ENCODE measurements at places on chromosomes 7 and 10.
A peak's percentile ranks its signal among the peaks of the same experiment; 100 is the strongest.

DNA sequence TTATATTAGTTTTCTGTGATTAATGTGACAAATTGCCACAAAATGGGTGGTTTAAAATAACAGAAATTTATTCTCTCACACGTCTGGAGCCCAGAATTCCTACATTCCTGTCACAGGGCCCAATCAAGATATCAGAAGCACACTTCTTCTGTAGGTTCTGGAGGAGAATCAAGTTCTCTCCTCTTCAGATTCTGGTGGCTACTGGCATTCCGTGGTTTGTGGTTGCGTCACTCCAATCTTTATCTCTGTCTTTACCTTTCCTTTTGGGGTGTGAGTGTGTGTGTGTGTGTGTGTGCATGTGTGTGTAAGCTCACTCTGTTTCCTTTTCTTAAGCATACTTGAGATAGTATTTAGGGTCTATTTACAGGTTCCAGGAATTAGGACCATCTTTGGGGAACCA is 115.5 kb upstream of the DKK1 start:
- no peak for DNase-seq

DNA sequence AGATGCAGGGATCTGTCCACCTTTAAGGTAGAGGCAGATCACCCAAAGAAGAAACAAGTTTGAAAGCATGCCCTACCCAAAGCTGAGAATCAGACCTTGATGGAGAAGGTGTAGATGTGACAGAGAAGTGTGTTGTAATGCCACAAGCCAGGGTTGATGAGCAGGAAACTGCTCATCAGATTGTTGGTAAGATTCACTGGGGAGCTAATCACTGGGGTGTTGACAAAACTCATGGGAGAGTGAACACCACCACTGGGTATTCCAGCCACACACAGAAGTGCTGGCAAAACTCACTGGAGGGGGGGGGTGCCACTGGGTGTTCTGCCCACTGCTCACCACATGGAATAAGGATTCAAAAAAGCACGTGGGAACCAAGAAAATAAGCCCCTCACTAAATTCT is 95.2 kb downstream of the IQUB start:
- DNase-seq = no peak

GRCh38 chr10:53108317-53108934 is 335.8 kb upstream of the MBL2 start:
- DNase-seq = no peak

- no peak for DNase-seq
Observed at GRCh38 chr7:45416846-45417245, 157.3 kb upstream of the ADCY1 start.

GRCh38 chr7:3861386-3861785 is 560.3 kb downstream of the SDK1 start:
- no peak for DNase-seq

DNA sequence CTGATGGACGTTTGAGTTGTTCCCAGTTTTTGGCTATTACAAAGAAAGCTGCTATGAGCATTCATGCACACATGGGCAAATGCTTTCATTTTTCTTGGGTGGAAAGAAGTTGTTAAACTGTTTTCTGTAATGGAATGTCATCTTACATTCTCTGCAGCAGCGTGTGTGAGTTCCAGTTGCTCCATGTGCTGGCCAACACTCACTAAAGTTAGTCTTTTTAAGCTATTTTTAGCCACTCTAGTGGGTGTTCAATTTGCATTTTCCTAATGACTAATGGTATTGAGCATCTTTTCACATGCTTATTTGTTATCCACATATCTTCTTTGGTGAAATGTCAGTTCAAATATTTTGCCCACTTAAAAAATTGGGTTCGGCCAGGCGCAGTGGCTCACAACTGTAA is 82.8 kb upstream of the COL13A1 start:
- DNase-seq = no peak

DNA sequence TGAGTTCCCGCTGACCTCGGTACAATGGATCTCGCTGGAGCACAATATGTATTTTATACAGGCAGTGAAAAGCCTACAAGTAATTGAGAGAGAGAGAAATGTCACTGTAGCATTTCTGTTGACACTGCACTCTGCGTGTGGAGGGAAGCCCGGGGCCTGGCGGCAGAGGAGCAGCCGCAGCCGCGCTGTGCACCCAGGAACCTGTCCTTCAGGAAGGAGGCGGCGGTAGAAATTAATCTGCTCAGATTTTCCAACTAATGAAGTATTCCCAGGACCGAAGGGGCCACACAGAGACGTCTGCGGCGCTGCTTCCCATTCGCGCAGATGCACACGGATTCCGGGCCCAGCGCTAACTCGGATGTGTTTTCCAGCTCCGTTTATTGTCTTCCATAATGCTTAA is 170.1 kb downstream of the EBF3 start:
- DNase-seq = no peak

GRCh38 chr7:135514856-135515255 is 5.0 kb upstream of the CNOT4 start:
- no peak for DNase-seq

- DNase-seq = no peak
Observed at GRCh38 chr7:37129035-37129425, 319.6 kb downstream of the ELMO1 start.

DNA sequence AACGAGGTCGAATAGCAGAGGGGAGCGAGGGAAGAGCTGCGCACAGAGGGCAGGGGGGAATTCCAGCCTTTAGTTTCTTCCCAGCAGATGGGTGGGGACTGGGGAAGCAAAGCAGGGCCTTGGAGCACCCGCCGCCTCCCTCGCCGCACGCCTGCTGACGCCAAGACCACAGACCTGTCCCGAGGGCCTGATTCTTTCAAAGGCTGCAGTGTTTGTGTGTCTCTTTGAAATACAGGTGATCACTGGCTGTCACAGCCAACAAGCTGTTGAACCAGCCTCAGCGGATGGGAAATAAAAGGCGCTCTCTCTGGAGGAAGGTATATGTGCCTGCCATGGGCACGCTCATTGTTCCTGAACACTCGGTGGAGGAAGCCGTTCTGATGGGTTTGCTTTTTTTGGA is 119.3 kb downstream of the FAM53B start:
- DNase-seq = no peak

DNA sequence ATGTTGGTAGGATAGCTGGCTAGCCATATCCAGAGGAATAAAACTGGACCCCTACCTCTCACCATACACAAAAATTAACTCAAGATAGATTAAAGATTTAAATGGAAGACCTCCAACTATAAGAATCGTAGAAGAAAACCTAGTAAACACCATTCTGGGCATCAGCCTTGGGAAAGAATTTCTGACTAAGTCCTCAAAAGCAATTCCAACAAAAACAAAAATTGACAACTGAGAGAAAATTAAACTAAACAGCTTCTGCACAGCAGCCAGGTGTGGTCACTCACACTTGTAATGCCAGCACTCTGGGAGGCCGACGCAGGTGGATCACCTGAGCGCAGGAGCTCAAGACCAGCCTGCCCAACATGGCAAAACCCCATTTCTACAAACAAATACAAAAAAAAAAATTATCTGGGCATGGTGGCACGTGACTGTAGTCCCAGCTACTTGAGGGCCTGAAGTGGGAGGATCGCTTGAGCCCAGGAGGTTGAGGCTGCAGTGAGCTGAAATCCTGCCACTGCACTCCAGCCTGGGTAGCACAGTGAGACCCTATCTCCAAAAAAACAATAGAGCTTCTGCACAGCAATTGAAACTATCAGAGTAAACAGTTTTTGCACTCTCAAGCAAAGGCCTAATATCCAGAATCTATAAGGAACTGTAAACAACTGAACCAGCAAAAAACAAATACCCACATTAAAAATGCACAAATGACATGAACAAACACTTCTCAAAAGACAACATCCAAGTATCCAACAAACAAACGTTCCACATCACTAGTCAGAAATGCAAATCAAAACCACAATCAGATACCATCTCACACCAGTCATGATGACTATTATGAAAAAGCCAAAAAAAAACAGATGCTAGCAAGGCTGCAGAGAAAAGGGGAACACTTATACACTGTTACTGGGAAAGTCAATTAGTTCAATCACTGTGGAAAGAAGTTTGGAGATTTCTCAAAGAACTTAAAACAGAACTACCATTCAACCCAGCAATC is 4.8 kb downstream of the CRPPA start:
- no peak for DNase-seq

- DNase-seq = no peak
Observed at GRCh38 chr10:11723359-11723758, 18.8 kb upstream of the ECHDC3 start.

DNA sequence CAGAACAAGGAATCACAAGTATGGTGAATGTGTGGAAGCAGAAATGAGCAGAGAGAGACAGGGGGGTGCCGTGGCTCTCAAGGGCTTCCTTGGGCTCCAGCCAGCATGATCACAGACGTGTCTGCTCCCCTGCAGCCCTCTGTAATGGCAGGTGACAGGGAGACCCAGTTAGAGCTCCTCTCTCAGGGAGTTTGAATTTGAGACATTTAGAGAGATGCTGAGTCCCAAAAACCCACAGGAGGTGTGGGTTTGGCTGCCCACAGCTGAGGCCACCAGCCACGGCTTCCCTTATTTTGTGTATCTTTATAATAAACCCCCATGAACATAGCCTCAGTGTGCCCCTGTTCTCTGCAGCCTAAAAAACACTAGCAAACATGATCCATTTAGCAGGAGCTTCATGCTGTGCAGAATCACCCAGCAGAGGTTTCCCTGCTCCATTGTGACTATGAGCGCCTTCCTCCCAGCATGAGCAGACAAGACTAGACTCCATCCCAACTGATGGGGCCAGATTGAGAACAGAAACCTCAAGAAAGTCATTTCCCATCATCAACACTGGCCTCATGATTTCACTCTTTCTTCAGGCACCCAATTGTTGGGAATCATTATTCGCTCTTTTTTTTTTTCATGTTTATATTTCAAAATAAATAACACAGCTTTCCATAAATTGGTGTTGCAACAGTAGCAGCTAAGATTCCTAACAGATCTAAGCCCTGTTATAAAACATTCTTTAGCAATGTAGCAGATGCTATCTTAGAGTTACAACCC is 13.4 kb downstream of the NOD1 start:
- no peak for DNase-seq

DNA sequence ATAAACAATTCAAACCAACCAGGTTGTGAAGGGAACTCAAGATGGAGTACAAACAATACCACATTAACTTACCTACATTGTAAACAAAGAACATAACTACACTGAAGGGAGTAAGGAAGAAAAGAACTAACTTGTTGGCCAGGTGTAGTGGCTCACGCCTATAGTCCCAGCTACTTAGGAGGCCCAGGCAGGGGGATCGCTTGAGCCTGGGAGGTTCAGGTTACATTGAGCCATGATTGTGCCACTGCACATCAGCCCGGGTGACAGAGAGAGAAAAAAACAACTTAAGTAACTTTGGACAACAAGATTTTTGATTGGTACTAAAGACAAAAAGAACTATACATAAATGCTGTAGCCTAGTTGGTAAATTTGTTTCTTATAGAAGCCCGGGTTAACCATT is 68.8 kb downstream of the TRIL start:
- no peak for DNase-seq

DNA sequence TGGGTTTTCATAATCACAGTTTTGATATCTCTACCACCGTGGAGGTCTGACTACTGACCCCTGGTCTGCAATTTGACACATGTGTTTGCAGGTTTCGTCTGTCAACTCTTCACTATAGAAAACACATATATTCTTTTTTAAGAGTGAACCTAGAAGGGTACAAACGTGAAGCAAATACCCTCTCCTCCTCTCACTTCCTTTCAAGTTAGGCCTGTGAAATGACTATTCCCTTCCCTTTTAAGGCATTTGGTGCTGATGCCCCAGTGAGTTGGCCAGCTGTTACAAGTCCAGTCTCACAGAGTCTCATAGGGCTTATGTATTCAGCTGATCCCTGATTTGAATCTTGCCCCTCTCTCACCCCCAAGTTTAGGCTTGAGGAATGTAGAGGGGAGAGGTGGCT is 742.0 kb upstream of the IGFBP3 start:
- DNase-seq = no peak

- no peak for DNase-seq
Observed at GRCh38 chr7:149751043-149751775, 22.2 kb downstream of the ZNF467 start.

DNA sequence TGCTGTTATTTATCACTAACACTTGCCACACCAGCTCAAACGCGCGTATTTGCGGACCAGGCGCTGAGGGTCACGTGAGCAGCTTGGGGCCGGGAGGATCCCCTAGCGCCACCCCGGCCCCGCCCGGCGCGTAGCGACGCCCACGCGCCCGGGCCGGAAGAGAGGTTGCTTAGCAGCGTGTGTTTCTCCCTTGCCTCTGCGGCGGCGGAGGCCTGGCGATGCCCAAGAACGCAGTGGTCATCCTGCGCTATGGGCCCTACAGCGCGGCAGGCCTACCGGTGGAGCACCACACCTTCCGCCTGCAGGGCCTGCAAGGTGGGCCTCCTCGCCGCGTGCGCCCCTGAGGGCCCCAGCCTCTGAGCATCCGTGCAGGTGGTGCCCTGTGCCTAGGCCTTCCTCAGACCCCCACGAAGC is at the start of gene C10orf53:
TSS of gene C10orf53 (plus strand) at position 172 of the 414 bp plus-strand sequence. CDS start at position 219, 47 bp downstream.
- DNase-seq = no peak

DNA sequence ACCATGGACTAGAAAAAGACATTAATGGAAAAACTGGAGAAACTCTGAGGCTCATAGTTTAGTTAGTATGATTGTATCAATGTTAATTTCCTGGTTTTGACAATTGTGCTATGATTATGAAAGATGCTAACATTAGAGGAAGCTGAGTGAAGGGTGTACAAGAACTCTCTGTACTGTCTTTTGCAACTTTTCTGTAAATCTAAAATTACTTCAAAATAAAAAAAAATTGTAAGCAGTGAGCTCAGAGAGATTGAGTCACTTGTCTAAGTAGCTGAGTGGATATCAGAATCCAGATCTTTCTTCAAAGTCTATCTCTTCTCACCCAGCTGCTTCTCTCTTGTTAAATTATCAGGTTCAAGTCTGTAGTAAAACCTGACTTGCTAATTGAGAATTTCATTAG is 181.1 kb downstream of the PLCE1 start:
- no peak for DNase-seq

DNA sequence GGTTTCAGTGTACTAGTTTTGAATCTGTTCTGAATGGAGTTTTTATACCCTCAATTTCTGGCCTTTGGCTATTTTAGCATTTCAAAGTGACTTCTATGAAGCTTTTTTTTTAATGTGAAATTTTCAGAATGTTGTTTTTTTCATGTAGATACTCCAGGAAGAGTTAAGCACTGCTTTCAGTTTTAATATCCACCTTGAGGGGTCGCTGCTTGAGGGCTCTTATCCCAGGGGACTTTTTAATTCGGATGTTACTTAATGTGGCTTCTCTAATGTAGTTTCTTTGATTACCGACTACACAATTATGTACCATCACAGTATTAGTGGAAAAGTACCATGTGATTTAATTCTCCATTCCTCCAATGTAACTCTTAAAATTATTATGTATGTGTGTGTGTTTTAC is 5.2 kb downstream of the IFIT5 start:
- DNase-seq = peak; percentile 27

DNA sequence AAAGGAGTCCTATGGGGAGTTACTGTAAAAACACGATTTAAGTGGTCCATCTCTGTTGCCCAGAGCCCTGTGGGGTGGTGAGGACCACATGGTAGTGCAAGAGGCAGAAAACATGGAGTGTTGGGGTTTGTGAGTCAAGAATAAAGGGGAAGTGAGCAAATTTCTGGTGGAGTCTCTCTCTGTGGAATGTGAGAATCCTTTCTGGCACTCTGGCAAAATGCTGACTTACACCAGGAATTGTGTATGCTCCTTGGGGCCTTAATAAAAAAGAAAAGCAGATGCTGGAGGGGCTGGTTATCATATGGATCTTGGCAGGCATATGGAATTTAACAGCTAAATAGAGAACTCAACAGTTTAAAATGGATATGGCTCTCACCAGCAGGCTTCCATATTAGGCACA is 486.0 kb downstream of the TNS3 start:
- DNase-seq = no peak

GRCh38 chr7:134594877-134595276 is 46.0 kb downstream of the AKR1B15 start:
- DNase-seq = no peak
